Breast epithelium (tissue), 4 donors: ENCODE measurements at places on chromosomes 16 and 17. TPM values are rescaled to one million over a fixed set of nuclear protein-coding genes. Genes with fewer than 3 reads are reported as not detected.

DNA sequence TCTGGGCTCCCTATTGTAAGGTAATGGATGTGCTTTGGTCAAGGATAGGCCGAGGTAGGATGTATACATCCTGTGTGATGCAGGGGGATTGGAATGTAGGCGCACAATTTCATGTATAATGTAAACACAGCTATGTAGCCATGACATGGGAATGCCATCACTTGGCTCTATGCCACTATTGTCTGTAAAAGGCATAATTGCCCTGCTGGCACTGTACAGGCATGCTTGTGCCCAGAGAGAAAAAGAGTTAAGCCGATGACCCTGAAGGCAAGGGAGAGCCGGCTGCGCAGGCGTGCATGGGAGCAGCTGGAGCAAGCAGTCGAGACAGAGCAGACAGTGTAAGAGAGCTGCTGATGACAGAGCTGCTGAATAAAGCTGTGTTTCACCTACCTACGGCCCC is 212.5 kb upstream of the CPHXL start:
- no peak for DNase-seq

GRCh38 chr16:48101069-48101674 is 54.6 kb downstream of the ABCC12 start:
- DNase-seq: no peak

DNA sequence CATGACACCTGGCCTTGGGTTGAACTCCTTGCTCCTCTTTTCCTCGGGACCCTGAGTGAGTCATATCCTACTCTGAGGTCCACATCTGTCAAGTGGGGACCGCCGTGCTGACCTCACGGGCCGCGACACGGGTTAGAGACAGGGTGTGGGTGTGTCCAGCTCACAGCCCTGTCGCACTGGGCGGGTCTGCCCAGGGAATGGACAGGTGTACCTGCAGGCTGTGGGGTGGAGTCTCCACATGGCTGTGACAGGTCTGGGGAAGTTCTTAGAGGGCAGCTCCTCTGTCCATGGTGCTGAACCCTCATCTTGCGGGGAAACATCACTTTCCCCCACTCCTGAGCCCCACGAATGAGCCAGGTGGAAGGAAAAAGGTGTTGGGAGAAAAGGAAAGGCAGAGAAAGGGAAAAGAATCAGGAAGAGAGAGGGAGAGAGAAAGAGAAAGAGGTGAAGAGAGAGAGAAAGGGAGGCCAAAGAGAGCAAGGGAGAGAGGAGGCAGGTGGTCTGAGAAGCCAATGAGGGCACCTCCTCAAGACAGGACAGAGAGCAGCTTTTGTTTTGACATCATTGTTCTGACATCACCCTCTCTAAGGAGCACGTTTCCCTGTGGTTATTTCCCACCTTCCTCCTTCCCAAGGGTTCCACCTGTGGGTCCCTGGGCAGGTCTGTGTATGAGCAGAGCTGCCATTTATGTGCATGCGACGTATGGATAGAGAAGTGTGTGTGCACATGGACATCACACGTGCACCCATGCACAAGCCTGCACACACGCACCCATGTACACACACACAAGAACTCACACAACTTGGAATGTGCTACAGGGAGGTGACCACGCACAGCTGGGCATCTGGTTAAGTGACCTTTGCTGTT is 32.6 kb upstream of the CBFA2T3 start:
- DNase-seq: no peak

DNA sequence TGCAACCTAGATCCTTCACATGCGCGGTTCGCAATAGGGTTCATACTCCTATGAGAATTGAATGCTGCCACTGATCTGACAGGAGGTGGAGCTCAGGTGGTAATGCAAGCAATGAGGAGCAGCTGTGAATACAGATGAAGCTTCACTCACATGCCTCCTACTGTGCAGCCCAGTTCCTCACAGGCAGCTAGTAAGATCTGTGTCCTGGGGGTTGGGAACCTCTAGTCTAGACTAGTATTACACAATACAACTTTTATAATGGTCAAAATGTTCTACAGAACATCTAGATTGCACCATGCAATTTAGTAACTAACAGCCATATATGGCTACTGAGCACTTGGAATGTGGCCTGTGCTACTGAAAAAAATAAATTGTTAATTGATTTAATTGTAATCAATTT is 26.7 kb downstream of the ABCA5 start:
- no peak for DNase-seq

DNA sequence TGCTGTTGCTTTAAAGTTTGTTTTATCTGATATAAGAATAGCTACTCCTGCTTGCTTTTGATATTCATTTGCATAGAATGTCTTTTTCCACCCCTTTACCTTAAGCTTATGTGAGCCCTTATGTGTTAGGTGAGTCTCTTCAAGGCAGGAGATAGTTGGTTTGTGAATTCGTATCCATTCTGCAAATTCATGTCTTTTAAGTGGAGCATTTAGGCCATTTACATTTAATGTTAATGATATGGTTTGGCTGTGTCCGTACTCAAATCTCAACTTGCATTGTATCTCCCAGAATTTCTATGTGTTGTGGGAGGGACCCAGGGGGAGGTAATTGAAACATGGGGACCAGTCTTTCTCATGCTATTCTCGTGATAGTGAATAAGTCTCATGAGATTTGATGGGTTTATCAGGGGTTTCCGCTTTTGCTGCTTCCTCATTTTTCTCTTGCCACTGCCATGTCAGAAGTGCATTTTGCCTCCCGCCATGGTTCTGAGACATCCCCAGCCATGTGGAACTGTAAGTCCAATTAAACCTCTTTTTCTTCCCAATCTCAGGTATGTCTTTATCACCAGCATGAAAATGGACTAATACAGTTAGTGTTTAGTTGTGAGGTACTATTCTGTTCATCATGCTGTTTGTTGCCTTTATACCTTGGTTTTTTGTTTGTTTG is 27.2 kb downstream of the ATF7IP2 start:
- DNase-seq: no peak

DNA sequence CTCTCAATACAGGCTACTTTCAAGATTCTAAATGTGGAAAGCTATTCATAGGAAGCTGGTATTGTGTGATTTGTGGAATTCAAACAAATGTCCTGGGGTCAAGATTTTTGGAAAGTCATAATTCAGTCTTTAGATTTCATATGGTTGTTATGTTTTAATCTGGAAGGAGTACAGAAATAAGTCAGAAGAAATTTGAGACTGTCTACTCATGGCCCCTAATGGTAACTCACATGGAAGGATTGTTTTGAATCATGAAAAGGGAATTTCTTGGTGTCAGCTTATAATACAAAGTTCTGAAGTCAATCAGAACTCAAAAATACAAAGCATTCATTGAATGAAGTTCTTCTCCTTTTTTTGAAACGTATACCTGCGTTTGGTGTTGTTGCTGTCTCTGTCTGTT is 3.1 kb downstream of the KCNJ2 start:
- DNase-seq: no peak

GRCh38 chr17:76532072-76532651 is 5.3 kb downstream of the CYGB start:
- no peak for DNase-seq

TMIGD1 gene
- total RNA-seq: not detected

PABPN1L gene
- not detected for total RNA-seq

SGCA gene
- 0.73 TPM for total RNA-seq

TAT gene
- 566 TPM for total RNA-seq

PRDM7 gene
- not detected for total RNA-seq

PDE6G gene
- not detected for total RNA-seq

ADAM11 gene
- 1.0 TPM for total RNA-seq
